Activated naive CD8-positive, alpha-beta T cell treated with anti-CD3 and anti-CD28 coated beads, Interleukin-2, amount 10 ng/mL, durations not matched to agents 7 days and 5 days (primary cell): ENCODE measurements at places on chromosomes 7 and 10.

- peaks cover 2% of the 10 kb centered on the region for H3K36me3 ChIP-seq
- no peak overlapping the region for H3K27ac ChIP-seq
- no peak for DNase-seq
- H3K4me3 ChIP-seq = no peak overlapping the region
Observed at GRCh38 chr7:111439977-111440376, 122.3 kb downstream of the IMMP2L start.

DNA sequence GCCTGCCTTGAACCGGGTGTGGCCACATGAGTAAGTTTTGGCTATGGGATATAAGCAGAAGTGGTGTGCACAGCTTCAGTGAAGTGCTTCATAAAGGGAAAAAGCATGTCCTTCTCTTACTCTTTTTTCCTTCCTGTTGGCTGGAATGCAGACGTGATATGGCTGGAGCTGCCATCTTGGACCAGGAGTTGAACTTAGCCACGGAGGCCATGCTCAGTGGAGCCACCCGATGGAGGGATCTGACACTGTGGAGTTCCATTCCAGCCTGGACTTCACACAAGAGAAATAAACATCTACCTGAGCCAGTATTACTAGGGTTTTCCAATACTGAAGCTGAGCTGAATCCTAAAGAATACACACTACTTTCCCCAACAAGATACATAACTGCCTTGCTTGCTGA is 52.3 kb downstream of the CCDC3 start:
- no peak overlapping the region for H3K27ac ChIP-seq
- no peaks in the 10 kb centered on the region for H3K36me3 ChIP-seq
- no peaks in the 10 kb centered on the region for H3K4me1 ChIP-seq
- peaks cover 2% of the 10 kb centered on the region for H3K27me3 ChIP-seq

- no peaks in the 10 kb centered on the region for H3K4me1 ChIP-seq
- H3K36me3 ChIP-seq = no peaks in the 10 kb centered on the region
- H3K27me3 ChIP-seq = no peaks in the 10 kb centered on the region
- no peak overlapping the region for H3K27ac ChIP-seq
Observed at GRCh38 chr7:123293710-123294109, 93.9 kb upstream of the SLC13A1 start.

DNA sequence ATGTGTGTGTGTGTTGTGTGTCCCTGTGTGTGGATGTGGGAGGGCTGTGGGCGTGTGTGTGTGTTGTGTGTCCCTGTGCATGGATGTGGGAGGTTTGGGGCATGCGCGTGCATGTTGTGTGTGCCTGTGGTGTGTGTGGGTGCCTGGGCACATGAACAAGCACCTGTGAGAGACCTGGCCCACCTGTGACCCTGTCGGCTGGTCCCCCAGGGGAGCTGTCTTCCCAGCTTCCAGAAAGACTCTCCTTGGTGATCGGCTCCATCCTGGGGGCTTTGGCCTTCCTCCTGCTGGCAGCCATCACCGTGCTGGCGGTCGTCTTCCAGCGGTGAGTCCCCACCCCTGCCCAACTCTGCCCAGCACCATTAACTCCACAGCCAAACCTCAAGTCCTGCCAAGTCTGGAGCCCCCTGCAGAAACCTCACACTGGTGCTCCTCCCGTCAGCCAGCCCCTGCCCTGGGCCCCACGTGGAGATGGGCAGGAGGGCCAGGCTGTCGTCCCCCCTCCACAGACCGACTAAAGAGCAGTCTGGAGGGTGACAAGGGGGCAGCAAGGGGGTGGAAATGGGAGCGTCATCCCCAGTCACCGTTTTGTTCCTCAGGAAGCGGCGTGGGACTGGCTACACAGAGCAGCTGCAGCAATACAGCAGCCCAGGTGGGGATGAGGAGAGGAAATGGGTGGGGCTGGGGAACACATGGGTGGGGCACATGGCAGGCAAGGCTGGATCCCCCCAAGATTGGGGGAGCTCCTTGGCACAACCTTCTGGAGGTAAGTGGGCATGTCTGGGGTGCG is 12.7 kb downstream of the EPHB6 start:
- peaks cover 3% of the 10 kb centered on the region for H3K4me1 ChIP-seq
- H3K27ac ChIP-seq = peak overlapping the region; percentile 64
- H3K27me3 ChIP-seq = no peaks in the 10 kb centered on the region
- DNase-seq = no peak
- no peaks in the 10 kb centered on the region for H3K36me3 ChIP-seq
- H3K4me3 ChIP-seq = no peak overlapping the region

- no peak overlapping the region for H3K4me3 ChIP-seq
- H3K27me3 ChIP-seq = peaks cover 4% of the 10 kb centered on the region
- DNase-seq = no peak
- H3K27ac ChIP-seq = no peak overlapping the region
Observed at GRCh38 chr10:124222988-124223710, 129.8 kb upstream of the CHST15 start.
